ENCODE measurements at places on chromosomes 16 and 17.
A peak's percentile ranks its signal among the peaks of the same experiment; 100 is the strongest.

DNA sequence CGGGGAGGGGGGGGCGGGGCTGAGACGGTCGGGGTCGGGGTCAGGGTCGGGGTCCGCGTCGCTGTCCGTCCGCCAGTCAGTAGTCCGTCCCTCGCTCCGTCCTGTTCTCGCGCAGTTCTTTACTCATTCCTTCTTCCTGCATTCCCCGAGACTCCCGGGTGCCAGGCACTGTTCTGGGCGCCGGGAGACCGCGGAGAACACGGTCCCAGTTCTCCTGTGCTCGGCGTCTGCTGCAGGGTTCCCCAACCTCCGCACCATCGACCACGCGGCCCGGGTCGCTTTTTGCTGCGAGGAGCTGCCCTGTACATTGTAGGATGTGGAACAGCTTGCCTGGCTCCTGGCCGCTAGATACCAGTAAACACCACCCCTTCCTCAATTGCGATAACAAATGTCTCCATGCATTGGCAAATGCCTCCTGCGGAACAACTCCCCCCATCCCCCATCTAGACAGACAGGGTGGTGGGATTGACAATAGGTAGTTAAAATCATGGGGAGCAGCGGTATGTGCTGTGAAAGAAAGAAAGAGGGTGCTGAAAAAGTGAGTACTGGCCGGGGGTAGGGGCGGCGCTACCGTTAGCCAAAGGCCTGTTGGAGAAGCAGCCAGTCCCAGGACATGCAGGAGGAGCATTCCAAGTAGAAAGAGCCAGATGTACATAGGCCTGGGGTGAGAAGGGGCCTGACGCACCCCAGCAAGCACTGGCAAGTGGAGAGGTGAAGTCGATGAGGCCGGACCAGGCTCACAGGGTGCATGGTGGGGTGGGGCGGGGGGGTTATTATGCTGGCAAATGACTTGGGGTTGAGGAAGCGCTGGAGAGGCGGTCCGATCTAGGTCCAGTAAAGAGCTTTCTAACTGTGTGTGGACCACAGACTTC lies 631 bp downstream of the TRAF7 start:
- no peak for DNase-seq

GRCh38 chr16:85608887-85609286 lies 4.2 kb upstream of the GSE1 start:
- DNase-seq = no peak

- no peak for DNase-seq
These were observed 142.0 kb downstream of the IRX3 start for GRCh38 chr16:54144572-54144947.

GRCh38 chr17:33241390-33241789 lies 51.7 kb downstream of the ASIC2 start:
- no peak for DNase-seq

- DNase-seq = no peak
These were observed 45.2 kb downstream of the RNF112 start for GRCh38 chr17:19456016-19456927.

DNA sequence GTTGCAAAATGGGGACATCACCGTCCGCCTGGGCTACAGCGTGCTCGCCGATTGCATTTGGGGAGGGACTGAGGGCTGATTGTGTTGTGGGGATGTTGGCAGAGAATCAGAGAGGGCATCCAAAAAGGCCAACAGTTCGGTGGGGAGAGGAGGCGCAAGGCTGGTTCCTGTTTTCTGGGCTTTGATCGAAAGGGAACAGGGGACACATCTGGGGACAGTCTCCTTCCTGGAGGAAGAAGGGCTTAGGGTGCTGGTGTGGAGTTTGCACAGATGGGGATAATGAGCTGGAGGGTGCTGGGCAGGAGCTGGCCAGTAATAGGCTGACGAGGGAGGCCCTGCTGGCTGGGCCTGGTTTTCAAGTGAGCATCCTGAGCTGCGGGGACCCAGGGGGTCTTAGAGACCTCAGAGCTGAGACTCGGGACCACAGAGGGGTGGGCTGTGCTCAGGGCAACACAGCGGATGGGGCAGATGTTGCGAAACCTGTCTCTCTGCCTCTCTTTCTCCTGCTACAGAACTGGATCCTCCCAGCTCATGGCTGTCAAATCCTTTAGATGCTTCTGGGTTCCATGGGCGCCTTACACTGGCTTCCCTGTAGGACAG lies 288.7 kb downstream of the SEC14L1 start:
- no peak for DNase-seq

- DNase-seq = peak; percentile 40
These were observed 15.7 kb downstream of the ADCY7 start for GRCh38 chr16:50282010-50282538.

DNA sequence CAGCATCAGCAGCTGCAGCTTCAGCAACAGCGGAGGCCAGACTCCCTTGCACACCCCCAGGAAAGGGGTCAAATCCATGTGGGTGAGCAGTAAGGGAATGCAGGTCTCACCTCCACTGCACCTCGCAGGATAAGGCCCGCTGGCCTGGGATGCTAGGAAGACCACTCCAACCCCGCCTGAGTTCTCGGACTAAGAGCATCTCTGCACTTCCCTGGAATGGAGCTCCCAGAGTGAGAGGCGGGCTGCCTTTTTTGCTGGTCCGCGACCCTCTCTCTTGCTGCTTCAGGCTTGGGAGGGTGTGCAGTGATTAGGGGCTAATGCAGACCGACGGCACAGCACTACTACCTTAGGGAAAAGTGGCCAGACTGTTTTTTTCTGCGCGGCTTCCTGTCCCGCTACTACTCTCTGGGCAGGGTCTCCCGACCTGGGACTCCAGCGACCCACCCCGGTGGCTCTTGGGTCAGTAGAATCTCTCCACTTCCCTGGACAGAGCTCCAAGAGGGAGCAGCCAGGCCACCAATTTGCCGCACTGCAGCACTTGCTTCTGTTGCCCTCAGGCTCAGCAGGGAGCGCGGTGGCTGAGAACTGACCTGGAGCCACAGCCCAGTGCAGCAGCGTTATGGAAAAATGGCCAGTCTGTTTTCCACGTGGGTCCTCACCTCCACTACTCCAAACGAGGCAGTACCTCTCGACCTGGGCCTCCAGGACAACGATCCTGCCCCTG lies 480.4 kb downstream of the CDH8 start:
- no peak for DNase-seq

- no peak for DNase-seq
These were observed 1.2 kb downstream of the MYH11 start for GRCh38 chr16:15855704-15856003.

GRCh38 chr17:9212376-9213302 lies 191.3 kb downstream of the NTN1 start:
- DNase-seq = no peak

GRCh38 chr17:4641297-4642195 lies at the start of gene ALOX15:
ALOX15 (minus strand) TSS chr17:4641678; CDS start chr17:4641651, 27 bp downstream.
- no peak for DNase-seq

DNA sequence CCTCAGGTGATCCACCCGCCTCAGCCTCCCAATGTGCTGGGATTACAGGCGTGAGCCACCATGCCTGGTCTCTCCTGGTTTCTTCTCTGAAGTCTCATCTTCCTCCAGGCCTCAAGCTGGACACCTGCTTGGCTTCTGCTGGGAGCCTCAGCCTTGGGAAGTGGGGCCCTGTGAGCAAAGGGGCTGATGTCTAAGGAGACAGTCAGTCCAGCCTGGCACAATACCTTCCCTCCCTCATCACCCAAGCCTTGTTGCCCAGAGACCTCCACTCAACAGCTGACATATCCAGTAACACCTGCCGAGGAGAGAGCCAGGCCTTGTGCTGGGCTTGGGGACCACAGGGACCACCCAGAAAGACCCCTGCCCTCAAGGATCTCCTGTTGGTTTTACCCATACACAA lies 251.6 kb downstream of the GSG1L start:
- no peak for DNase-seq

DNA sequence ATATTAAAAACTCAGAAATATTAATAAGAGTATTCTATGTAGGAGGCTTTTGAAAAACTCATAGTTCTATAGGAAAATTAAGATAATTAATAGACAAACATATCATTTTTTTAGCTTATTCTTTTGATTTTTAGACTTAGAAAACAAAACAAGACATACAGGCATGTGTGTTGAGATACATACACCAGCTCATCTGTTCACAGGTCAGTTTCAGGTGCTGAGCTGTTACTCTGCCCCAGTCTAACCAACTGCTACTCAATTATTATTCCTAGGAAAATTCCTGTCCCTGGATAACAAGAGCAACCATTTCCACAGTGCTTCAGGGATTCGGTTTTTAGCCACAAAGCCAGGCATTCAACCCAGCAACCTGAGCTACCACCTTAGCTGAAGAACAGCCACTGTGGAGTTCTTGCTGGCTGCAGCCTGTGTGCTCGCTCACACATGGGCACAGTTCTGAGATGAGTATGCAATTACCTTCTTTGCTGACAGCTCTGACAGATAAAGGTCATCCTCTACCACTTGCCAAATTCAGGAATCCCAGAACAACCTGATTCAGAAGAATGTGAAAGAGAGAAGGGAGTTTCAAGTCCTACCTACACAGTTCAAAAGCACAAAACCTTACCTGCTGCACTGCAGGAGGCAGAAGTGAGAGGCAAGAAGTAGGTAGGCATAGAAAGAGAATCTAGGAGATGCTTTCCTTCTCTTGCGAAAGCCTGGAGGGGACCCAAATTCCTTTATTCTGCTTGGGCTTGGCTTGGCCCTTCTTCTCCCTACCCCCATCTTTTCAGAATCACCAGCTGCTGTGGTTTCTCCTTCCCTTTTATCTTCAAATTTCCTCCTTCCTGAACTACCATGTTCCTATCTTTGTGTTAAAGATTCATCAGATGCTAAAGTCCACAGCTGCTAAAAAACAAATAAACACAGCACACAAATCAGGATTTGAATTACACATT lies 62.7 kb downstream of the TEX2 start:
- DNase-seq = no peak

DNA sequence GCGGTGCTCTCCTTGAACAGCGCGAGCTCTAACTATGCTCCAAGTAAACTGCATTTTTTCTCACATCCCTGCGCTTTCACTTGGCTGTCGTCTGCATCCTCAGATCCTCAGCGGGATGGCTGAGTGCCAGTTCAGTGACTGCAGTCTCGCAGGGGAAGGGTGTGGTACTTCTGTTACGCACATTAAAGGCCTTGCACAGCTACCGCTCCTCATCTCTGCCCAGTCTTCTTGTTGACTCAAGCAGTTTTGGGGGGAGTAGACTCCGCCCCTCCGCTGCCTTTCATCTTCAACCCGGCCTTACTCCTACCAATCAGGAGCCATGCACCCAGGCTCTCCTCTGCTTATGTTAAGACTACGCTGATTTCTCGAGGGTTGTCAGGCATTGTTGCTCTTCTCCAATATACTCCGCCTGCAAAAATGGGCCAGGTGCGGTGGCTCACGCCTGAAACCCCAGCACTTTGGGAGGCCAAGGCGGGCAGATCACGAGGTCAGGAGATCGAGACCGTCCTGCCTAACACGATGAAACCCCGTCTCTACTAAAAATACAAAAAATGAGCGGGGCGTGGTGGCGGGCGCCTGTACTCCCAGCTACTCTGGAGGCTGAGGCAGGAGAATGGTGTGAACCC lies 10.0 kb downstream of the ATP5PD start:
- DNase-seq = peak; percentile 79

- no peak for DNase-seq
These were observed 39.5 kb downstream of the CMIP start for GRCh38 chr16:81483970-81484595.

GRCh38 chr16:50761267-50761666 lies 19.4 kb downstream of the CYLD start:
- no peak for DNase-seq

GRCh38 chr17:42101513-42102292 lies 3.4 kb upstream of the ZNF385C start:
- peak; percentile 55 for DNase-seq

GRCh38 chr16:51062039-51062438 lies 89.0 kb downstream of the SALL1 start:
- no peak for DNase-seq

DNA sequence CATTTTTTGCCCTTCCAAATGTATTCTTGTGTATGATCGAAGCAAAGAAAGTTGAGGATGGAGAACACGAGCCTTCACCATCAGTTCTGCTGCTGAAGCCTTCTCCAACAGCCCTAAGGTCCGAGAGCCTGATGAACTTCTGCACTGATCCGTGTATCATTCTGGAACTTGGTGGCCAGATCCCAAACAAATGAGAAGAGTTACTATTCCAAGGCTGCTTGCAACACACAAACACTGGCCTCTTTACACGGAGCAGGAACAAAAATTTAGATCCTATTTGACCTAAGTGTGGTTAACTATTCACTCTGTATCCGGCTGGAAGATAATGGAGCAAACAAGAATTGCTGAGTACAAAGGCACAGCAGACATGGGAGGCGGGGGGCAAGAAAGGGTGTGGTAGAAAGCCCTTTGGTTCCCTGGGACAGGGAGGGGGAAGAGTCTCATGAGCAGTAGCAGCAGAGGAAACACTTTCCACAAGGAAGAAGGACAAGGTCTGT lies 282.9 kb downstream of the SOX9 start:
- no peak for DNase-seq

GRCh38 chr17:80529904-80530292 lies 14.7 kb upstream of the RPTOR start:
- no peak for DNase-seq

- peak; percentile 30 for DNase-seq
These were observed 537 bp downstream of the SLC35B1 start for GRCh38 chr17:49707246-49707607.

GRCh38 chr16:23768581-23768980 lies 13.8 kb downstream of the CHP2 start:
- DNase-seq = no peak

GRCh38 chr16:28166394-28167208 lies 45.2 kb downstream of the XPO6 start:
- DNase-seq = no peak

DNA sequence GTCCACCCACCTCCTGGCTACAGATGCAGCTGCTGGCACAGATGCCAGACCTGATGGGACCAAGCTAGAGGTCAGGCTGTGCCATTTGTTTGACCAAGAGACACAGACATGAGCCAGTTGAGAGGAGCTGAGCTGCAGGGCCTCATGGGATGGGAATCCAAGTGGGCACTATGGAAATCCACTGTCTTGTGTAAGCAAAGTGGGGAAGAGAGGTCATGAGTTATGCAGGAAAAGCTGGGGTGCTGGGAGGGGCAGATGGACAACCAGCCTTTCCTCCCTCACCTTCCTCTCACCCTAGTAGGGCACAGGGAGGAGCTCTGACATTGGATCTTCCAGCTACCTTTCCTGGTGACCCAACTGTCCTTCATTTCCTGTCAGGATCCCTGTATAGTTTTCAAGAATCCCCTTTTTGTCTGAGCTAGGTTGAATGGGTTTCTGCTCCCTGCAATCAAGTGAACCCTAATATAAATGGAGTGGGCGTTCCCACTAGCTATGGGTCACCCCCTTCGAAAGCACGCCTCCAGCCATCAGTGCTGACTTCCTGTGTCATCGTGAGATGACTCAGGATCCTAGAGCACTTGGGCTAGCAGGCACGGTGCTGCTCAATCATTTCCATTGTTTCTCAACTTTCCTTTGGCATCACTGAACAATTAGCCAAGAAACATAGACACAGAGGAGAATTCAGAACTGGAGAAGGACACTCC lies 13.6 kb downstream of the ATPAF2 start:
- no peak for DNase-seq

GRCh38 chr17:39648616-39649366 lies 11.8 kb downstream of the STARD3 start:
- no peak for DNase-seq

DNA sequence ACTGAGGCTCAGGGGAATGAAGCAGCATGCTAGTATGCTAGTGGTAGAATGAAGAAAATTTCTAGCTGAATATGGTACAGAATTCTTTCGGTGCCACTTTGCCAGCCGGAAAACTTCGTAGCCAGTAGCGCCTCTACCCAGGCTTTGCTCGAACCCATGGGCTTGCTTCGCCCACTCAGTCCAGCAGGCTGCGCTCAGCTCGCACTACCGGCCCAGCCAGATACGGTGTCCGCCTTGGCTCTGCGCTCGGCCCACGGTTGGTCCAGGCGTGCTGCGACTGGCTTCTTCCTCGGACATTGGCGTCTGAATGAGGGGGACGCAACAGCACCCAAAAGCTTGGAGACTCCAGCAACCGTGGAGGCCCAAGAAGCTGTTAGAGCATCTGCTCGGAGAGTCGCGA lies 372.5 kb upstream of the CDH8 start:
- DNase-seq = no peak

All from activated T-cell treated with anti-CD3 and anti-CD28 coated beads for 1 hour (primary cell).